B cell (primary cell): ENCODE measurements at places on chromosomes 5 and 9.

DNA sequence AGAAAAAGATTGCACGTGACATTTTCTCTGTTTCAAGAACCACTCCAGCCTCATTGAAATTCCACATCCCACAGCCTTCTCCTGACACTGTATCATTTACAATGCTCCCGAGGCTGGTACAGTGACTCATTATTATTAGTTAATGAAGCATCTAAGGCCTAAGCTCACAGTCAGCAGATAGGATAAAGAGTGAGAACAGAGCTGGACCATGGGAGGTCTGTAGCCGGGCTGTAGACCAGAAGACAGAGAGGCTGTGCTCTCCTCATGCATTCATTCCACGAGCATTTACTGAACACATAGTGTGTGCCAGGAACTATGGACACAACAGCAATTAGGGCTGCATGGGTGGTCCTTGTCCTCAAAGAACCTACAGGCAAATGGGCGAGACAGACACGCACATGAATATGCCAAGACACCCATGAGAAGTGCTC is 47.3 kb upstream of the GALNT10 start:
- no peak for DNase-seq

DNA sequence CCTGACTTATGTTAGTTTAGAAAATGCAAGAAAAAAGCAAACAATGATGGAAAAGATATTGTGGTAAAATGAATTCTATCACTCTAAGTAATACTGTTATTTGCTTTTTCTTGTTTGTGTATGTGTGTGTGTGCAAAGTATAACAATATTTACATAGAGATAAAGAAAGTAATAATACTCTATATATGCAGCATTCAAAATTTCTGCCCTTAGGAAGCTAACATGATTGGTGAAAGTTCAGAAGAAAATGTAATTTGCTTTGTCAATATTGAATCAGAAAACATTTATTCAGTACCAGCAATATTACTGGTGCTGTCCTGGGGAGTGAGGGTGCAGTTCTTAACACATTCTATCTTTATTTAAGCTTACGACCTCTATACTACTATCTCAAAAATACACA is 12.9 kb upstream of the PRDM9 start:
- DNase-seq: no peak

- DNase-seq: no peak
These were observed 52.1 kb downstream of the C9orf50 start for GRCh38 chr9:129568560-129569501.

DNA sequence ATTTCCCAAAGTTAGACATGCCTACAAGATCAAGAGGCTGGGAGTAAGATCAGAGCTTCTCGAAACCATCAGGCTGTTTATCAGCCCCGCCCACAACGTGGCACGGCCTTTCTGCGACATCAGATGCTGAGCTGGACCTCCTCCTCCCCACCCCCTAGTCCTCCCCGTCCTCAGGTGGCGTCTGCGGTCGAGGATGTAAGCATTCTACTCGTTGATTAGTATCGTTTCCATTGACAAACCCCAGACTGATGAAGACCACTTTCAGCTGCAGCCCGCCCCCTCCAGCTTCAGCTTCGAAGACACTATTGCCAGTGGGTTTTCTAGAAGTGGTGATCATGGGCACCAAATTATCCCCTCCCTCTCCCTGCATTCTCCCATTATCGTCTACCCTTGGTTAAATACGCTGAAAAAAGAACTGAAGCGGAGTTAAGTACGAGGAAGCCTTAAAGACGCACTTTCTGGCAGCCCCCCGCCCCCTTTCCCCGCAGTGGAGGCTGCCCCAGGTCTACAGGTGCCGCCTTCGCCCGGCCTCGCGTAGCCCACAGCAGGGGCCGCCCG is 1.1 kb downstream of the PPIC start:
- peak; percentile 52 for DNase-seq

GRCh38 chr5:15248731-15249130 is 251.2 kb upstream of the FBXL7 start:
- no peak for DNase-seq

DNA sequence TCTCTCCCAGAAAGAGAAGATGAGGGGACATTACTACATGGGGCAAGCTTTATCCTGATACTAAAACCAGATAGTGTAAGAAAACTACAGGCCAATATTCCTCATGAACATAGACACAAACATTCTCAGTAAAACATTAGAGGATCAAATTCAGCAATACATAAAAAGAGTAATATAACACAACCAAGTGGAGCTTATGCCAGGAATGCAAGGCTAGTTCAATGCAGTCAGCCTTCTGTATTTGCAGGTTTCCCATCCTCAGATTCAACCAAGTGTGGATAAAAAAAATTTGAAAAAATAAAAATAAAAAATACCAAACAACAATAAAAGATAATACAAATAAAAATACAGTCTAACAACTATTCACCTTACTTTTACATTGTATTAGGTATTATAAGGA is 31.3 kb downstream of the CCDC69 start:
- DNase-seq: no peak

DNA sequence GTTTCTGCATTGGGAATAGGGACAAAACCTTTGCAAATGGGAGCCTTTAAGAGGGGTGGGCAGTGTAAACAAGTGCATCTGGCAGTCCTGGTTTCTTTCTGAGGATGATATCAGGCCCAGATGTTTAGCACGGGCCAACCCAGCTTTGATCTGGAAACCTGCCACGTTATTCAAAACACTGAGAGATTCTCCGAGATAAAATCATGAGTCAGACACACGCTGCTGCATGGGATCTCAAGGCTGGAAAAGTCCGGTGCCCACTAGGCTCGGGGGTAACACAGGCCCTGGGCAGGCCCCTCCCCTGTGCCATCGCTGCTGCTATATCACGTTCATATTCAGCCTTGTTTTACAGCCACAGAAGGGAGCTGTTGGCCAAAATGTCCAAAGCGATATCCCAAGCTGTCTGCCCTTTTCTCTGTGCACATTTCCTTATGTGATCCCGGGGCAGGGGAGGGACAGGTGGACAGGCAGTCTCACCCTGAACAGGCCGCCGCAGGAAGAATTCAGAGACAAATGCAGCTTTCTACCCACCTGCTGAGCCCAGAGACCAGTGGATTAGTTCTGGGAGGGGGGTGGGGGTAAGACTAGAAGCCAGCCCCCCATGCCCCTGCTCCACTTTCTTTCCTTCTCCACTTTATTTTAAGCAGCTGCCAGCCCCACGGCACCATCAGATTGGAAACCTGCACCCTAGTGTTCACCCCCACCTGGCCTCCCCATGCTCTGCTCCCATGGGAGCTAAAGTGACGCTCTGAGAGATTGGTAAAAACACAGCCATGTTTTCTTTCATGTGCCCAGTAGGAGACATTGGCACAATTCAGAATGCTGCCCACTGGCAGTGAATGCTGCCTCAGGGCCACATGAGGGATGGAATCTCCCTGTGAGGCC is 63.1 kb downstream of the TMOD1 start:
- DNase-seq: no peak

GRCh38 chr5:66252849-66253248 is 108.7 kb downstream of the SREK1 start:
- no peak for DNase-seq

GRCh38 chr9:18675332-18675731 is 201.4 kb downstream of the ADAMTSL1 start:
- no peak for DNase-seq

- DNase-seq: no peak
These were observed 82.9 kb downstream of the FEM1C start for GRCh38 chr5:115461506-115462290.

GRCh38 chr5:90386099-90386710 is 23.4 kb downstream of the CETN3 start:
- DNase-seq: peak; percentile 30

- no peak for DNase-seq
These were observed 156.0 kb downstream of the DCP2 start for GRCh38 chr5:113132564-113132963.

DNA sequence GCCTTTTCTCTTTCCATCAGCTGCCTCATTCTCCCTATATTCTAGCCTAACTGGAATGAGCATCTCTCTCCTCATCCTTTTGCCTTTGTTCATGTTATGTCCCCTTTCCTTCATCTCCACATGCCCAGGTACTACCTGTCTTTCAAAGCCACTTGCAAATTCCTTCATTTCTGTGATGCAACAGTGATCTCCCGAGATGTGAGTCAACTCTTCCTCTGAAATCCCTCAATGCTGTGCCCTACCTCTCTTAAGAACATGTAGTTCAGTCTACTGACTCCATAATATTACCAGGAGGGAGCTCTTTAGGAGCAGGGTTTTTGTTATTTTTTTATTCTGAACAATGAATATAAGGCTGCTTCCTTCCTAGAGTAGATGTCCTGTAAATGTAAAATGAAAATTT is 91.6 kb downstream of the ZNF462 start:
- DNase-seq: no peak

DNA sequence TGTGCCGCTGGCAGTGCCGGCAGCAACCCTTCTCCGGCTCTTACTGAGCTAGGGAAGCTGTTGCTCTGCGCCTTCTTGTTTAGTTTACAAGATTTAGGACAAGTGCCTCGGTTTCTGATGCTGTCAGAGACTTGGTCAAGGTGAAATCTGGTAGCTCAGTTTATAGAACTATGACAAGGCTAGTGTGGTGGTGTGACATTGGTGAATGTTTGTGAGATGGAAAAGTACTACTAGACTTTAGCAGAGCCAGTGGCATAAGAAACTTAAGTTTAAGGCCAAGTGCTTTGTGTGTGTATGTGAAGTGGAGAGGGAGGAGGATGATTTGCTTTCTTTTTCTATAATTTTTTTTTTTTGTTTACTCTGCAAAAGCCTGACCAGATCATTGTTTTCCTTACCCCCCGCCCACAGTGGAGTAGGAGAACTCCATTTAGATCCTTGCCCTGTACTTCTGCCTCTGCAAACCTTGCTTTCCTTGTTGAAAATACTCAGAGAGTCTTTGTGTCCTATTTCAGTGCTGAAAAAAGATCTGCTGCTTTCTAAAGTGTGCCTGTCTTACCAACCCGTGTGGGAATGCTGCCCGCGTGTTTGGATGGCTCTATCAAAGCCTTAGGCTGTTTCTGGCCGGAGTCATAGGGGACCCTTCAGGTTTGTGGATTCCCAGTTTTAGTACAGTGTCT is 75.9 kb downstream of the TRIO start:
- DNase-seq: no peak

DNA sequence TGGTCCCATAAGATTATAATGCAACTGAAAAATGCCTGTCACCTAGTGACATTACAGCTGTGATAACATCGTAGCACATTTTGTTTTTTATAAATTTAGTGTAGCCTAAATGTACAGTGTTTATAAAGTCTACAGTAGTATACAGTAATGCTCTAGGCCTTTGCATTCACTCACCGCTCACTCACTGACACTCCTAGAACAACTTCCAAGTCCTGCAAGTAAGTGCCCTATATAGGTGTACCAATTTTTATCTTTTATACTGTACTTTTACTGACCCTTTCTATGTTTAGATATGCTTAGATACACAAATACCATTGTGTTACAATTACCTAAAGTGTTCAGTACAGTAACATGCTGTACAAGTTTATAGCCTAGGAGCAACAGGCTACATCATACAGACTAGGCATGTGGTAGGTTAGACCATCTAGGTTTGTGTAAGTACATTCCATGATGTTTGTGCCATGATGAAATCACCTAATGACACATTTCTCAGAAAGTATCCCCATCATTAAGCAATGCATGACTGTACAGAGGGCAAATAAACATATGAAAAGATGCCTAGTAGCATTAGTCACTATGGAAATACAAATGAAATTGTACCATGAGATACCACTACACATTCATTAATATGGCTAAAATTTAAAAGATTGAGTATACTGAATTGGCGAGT is 127.6 kb downstream of the TRPM6 start:
- no peak for DNase-seq

- peak; percentile 31 for DNase-seq
These were observed 4.5 kb upstream of the OTP start for GRCh38 chr5:77642738-77643653.

DNA sequence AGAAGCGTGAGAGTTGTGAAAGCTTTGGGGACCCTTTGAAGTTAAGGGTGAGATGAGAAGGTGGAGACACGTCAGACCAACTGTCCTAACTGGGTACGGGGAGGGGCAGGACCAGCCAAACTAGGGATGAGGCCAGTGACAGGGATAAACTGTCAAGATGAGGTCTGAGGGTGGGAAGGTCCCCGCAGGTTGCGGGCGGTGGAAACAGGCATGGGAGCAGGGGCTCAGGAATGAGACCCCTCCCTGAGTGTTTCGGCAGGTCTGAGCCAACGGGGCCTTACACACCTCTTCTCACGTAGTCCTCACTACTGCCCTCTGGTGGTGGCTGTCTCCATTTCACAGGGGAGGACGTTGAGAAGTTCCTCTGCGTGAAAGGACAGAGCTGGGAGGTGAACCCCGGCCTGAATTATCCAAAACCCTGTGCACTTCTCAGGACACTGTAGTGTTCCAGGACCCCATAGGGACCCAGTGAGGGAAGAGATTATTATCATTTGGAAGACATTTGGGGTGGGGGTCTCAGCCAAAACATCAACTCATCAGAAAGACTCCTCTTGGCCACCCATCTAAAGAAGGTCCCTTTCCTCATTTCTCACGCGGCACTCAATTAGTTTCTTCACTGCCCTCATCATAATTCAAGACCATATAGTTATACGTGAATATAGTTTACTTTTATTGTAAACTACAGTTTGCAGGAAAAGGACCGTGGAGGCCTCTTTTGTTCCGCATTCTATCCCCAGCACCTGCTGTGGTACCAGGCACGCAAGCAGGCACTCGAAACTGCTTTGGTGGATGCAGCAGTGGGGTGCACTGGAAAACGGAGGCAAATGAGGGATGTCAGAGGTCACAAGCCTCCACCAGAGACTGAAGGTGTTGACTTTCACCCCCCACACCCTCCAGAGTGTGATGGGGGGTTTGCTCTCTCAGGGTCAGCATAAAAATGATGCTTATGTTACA is 21.7 kb upstream of the NANS start:
- DNase-seq: peak; percentile 91

GRCh38 chr9:1429297-1429696 is 379.1 kb downstream of the DMRT2 start:
- DNase-seq: no peak

DNA sequence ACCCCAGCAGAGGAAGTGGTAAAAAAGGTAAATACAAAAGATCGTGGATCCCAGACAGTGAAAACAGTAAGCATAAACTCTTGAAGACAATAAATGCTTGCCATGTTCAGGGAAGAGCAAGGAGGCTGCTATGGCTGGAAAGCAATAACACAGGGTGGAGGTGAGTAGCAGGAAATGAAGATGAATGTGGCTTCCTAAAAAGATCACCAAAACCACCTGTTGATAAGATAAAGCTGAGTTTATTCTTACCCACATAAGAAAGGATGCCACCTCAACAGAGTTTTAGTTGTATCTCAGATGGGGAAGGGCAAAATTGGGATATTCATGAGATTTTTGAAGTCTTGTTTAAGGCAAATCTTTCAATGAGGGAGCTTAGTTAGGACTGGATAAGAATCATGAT is 273.3 kb downstream of the MSX2 start:
- no peak for DNase-seq

DNA sequence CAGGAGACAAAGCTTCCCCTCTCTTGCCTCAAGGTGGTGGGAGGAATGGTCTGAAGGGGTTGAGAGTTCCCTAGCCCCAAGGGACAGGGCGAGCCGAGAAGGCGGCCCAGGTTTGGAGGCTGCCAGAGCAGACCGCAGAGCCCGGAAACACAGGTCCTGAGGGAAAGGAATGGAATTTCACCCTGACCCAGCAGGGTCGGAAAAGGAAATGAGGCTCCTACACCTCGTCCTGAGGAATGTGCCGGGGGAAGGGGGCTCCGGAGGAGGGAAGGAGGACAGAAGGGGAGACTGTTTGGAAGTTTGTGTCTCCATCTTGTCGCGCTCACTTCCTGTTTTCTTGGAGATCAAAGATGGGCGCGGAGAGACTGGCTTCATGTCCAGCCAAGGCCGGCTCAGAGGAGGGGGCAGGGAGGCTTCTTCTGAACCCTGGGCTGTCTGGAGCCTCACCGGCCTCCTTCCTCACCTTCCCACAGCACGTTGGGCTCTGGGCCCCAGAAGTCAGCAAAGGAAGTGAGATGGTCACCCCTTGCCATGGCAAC is 9.6 kb downstream of the ENG start:
- DNase-seq: no peak
